GM04503 (cell line): ENCODE measurements at places on chromosomes 5 and 9.

GRCh38 chr5:181245427-181246275 lies 1.9 kb upstream of the RACK1 start:
- DNase-seq, result no peak

GRCh38 chr5:181222630-181223057 lies 437 bp upstream of the TRIM41 start:
- no peak for DNase-seq

DNA sequence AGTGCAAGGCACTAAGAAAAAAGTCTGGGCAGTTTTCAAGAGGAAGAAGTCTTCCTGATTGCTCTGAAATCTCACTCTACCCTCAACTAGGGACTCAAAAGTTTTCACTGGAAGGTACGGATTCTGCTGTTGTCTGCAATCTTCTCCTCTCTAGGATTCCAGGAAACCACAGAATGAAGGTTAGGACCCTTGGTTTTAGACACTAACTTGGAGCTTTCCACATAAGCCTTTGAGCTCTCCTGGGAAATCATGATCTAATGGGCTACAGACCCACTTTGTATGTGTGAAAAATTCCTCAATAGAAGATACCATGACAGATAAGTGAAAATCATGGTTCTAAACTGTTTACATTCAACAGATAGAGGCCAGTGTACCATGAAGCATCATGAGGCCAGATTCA lies 265.1 kb downstream of the PSAT1 start:
- no peak for DNase-seq

- DNase-seq, result no peak
Observed at GRCh38 chr5:52789378-52789777, 1.7 kb downstream of the ITGA1 start.

GRCh38 chr9:93477397-93477796 lies 24.0 kb upstream of the FAM120AOS start:
- no peak for DNase-seq

DNA sequence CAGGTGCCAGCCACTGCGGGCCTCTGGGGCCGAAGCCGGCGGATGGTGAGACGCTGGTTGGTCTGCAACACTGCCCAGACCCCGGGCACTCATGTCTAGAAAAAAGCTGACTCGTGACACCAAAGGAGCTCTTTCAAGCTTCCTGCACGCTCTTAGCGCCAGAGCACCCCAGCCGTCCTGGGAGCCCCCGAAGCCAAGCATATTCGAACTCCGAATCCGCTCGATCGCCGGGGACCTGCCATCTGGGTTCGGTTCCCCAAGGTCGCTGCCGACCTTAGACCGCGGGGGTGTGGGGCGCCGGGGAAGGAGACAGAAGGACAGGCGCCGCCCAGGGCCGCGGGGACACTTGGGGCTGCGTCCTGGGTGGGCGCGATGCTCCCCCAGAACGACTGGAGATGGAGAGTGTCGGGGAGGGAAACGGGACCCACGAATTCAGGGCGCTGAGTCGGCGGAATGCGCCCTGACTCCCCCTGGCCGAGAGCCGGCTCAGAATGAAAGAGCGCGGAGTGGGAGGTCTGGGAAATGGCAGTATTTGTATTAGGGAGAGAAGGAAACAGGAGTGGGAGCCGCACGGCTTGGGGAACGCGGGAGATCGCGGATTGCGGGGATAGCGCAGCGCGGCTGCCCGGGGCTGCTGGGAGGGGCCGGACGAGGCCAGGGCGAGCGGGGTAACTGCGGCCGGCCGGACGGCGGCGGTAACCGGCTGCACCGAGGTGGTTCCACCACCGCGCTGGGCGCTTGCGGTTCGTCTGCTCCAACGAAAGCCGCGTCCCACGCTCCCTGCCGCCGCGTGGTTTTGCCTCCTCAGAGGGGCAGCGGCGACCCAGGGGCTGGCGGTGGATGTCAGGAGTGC lies 20.1 kb upstream of the MARCHF6 start:
- DNase-seq, result no peak

GRCh38 chr9:94611638-94612068 lies 18.0 kb upstream of the FBP2 start:
- no peak for DNase-seq

DNA sequence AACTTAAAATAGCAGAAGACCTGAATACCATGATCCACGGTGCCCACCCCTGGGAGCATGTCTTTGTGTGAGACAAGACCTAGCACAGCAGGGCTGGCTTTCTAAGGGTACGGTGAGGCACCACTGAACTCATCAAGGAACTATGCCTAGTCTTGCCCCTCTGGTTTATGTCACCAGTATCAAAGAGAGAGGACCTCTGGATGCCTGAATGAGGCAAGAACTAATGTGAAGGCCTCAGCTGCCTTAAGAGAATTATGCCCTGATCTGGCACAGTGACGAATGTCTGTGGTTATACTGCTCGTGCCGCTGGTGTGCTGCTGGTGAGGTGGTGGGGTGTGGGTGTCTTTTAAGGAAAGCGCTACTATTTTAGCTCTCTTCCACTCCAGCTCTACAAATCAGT lies 23.0 kb downstream of the NREP start:
- no peak for DNase-seq

DNA sequence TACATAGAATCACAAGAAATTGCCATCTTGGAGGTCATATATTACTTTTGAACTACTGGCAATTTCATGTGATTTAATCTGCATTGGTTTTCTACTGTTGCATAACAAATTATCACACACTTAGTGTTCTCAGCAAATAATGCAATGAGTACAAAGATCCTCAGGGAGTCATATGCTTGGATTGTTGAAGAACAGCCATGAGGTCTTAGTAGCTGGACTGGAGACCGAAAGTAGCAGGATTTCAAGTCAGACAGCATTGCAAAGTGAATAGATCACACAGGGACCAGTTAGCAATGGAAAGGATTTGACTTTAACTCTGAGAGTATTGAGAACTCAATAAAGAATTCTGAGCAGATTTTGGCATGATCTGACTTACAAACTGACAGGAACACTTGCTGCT lies 32.2 kb upstream of the FRMD3 start:
- no peak for DNase-seq

- DNase-seq, result no peak
Observed at GRCh38 chr5:73183000-73183399, 10.0 kb downstream of the TMEM174 start.

DNA sequence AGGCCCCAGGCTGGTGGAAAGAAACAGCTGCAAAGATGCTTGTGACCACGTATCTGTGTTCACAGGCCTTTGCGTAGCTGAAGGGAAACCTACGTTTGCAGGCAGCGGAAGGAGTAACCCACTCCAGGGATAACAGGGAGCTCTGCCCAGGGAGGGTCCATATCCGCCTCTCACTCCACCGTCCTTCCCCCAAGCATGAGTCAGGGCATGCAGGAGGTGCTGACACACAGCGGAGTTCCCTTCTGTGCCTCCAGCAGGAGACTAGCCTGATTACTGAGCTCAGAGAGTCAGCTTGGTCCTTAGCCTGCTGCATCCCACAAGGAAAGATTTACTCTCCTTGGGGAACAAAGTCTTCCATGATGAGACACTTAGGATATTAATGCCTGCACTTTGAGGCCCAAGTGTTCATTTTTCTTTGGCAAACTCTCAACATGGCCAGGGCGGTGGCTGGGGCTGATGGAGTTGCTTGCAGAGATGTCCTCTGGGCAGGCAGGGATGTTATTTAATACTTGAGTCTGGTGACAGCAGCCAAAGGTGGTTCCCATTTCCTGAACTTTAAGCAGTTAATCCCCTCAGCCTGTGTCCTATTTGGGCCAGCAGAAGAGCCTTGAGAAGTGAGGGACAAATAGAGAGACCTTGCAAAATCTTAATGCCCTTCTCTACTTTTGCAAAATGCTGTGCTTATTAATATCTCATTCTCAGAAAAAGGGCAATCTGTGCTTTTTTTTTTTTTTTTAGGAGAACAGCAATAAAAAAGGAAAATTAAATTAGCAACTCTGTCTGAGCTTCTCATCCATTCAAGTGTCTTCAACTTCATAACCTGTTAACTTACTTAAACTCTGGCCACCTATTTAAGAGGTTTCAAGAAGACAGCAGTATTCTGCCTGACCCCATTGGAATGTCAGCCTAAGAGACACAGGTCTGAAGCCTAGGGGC lies 222.1 kb downstream of the HSPA4 start:
- no peak for DNase-seq

GRCh38 chr9:2181792-2182191 lies 166.6 kb downstream of the SMARCA2 start:
- DNase-seq, result no peak

DNA sequence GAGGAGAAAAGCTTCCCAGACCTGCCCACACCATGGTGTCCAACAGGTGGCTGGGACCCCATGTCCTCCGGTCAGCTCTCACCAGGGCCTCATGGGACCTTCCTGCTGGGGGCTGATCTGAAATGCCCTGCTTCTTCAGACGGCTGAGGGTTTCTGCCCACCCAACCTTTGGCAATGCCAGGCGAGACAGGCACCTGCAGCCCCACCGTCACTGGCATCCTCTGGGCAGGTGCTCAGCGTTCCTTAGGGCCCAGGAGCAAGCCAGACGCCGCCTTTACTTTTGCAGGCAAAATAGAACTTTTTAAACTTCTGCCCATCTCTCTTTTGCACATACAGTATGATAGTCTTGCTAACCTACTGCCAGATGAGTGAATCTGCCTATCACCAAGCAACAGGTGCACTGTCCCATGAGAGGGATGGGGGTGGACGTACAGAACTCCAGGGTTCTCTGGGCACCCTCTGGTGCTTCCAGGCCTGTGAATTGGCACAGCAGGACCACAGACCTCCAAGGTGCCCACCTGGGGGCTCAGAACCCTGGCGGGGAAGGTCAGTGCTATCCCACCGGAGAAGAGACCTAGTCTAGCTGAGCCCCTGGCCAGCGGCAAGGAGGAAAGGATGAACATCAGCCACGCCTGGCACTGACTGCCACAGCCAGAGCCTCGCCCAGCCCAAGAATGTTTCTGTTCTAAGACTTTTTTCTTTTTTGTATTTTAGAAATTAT lies 7.5 kb downstream of the OBP2B start:
- DNase-seq, result no peak

GRCh38 chr5:179385914-179386313 lies 40.7 kb upstream of the ADAMTS2 start:
- no peak for DNase-seq

DNA sequence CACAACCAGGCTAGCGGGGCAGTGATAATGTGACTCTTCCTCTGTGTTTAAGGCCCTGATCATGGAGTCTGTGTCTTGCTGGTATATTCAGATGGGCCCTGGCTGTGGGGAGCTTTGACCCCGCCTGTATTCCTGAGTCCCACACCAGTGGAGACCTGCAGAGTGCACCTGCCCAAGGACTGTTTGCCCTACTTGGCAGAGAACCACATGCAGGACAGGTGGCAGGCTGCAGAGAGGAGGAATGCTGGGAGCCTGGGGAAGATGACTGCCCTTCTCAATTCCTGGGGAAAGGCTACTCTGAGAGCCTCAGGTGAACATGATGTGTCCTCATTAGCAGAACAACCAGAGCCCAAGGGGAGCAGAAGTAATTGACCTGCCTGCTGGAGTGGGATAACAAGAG lies 36.2 kb downstream of the IARS1 start:
- DNase-seq, result no peak

GRCh38 chr5:108637134-108637533 lies 110.6 kb upstream of the FER start:
- no peak for DNase-seq
